ENCODE measurements at places on chromosomes 2 and 18.

GRCh38 chr2:60885683-60886082 is 4.3 kb downstream of the REL start:
- DNase-seq = peak; percentile 46

DNA sequence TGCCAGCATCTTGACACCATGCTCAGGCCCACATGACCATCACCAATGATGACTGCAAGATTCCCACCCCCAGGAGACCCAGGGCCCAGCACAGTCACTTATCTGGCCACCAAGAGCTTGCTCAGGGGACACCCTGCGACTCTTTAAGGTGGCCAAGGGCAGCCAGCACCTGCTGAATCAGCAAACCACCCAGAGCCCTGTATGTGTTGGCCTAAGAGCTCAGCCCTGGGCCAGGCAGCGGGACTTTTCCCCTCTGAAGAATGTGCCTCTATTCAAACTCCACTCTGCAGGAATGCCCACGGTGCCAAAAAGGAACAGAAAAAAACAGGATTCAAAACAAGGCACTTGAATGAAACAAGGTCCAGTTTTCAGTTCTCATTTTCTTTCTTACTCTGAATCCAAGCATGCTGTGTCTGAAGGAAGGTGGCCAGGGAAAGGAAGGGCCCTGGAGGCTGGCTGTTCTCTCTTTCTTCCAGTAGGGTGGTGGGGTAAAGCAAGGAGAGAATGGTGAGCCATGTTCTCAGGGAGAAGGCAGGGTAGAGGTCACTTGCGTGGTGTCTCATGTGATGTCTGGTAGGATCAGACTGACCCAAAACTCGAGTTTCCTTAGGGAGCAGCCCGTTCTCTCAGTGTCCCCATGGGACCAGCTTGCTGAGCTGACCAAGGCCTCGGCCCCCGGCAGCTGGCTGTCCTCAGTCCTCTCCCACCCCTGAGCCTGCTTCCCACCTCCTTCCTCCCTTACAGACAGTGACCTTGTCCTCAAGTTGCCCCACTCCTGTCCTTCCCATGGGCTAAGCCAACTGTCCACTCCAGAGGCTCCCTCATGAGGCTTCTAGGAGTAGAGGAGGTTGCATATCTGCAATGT is 150.0 kb downstream of the RNF152 start:
- DNase-seq = no peak

DNA sequence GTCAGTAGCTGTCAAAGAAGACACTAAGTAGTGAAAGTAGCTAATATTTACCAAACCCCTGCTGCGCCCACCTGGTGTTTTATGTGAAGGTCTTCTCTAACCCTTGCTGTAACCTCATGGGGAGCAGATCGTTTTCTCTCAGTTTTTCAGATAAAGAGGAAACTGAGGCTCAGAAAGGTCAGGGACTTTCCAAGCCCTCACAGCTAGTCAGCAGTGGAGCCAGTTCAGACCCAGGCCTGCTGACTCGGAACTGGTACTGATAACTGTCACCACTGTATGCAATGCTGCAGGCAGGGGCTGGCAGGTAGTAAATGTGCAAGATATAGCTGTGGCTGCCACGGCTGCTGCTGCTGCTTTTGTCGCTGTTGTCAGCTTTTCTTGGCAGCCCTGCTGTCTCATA is 69.1 kb downstream of the LRRFIP1 start:
- DNase-seq = no peak

DNA sequence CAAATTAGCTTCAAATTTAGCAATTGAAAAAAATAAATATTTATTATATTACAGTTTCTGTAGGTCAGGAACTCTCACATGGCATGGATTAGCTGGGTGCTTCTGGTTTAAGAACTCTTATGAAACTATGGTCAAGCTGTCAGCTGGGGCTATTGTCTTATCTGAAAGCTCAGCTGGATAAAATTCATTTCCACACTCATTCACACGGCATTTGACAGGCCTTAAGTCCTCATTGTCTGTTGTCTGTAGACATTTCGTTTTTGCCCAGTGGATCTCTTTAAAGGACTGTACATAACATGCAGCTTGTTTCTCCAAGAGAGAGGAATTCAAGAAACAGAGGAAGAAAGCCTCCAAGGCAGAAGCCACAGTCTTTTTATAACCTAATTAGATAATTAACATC is 1556.8 kb upstream of the SLC39A10 start:
- DNase-seq = no peak

DNA sequence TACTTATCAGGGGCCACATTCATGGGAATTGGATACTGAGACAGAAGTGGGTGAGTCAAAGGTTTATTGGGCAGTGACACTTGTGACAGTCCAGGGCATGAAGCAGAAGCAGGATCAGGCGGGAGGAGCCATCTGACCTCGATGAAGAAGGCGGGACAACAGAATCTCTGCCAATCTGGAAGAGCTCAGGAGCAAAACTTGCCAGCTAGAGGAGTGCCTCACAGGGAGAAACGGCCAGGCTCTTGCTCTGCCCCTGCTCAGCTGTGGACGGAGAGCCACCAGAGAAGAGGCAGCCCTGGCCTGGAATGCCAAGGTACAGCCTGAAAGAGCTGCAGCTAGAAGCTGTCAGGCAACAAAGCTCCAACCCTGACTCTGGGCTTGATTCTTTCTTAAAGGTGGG is 16.9 kb downstream of the DAW1 start:
- DNase-seq = peak; percentile 58

GRCh38 chr2:240511351-240512108 is 46.3 kb downstream of the ANKMY1 start:
- DNase-seq = no peak

- no peak for DNase-seq
Measured at GRCh38 chr2:99356853-99357252, 19.7 kb downstream of the EIF5B start.

DNA sequence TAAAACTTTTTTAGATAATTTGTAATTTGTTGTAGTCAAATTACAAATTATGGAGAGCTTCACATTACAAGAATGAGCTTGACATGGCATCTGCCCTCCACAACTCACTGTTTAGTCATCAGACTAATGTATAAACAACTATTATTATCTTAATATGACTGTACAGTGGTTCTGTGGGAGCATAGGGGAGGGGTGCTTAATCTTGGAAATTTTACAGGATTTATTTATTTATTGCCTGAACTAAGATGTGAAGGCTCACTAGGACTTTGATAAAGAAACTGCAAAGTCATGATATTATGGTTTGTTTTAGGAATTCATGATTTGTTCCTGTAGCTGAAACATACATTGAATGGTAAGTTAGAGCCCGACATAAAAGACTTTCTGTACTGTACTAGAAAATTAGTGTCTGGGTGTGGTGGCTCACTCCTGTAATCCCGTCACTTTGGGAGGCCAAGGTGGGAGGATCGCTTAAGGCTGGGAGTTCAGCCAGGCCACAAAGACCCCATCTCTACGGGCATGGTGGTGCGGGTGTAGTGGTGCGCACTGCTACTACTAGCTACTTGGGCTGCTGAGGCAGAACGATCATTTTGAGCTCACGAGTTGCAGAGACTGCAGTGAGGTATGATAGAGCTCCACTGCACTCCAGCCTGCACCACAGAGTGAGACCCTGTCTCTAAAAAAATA is 2.1 kb downstream of the MARCHF7 start:
- no peak for DNase-seq

- DNase-seq = no peak
Measured at GRCh38 chr2:212722046-212722445, 183.4 kb upstream of the ERBB4 start.

- DNase-seq = no peak
Measured at GRCh38 chr2:1821530-1821929, 77.2 kb upstream of the PXDN start.

DNA sequence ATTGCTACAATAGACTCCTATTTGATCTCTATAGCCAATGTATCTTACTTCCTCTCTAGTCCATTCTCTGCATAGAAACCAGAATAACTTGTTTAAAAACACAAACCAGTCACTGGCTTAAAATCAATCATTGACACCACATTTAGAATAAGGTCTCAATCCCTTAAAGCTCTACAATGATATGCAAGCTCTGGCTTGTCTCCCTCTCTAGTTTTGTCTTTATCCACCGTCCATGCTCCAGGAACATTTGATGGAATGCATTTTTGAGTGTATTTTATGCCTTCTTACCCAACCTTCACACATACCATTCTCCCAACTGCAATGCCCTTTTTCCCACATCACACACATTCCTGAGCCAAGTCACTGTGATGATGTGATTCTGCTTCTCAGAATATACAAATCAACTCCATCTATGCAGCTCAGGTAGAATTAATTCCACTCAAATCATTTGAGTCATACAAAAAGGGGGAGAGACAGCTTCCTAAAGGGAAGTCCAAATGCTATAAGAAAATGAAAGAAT is 1107.2 kb downstream of the DPP10 start:
- DNase-seq = no peak

GRCh38 chr2:215431778-215432758 is 3.8 kb downstream of the FN1 start:
- DNase-seq = no peak

GRCh38 chr2:219571311-219572236 is at the start of gene OBSL1:
Gene OBSL1 (minus strand): TSS chr2:219571539. CDS start chr2:219571232, 307 bp downstream.
- DNase-seq = peak; percentile 52

DNA sequence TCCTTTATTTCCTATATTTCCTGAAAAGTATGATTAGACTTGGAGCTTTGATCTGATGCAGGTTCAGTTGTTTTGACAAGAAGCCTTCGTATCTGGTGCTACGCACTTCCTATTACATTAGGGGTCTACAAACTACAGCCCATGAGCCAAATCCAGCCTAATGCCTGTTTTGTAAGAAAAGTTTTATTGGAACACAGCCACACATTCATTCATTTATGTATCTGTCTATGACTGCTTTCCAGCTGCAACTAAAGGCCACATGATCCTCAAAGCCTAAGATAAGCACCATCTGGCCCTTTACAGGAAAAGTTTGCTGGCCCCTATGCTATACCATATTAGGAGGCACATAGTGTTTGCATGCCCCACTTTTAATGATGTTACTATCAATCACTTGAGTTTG is 26.0 kb downstream of the EIF2AK3 start:
- no peak for DNase-seq

DNA sequence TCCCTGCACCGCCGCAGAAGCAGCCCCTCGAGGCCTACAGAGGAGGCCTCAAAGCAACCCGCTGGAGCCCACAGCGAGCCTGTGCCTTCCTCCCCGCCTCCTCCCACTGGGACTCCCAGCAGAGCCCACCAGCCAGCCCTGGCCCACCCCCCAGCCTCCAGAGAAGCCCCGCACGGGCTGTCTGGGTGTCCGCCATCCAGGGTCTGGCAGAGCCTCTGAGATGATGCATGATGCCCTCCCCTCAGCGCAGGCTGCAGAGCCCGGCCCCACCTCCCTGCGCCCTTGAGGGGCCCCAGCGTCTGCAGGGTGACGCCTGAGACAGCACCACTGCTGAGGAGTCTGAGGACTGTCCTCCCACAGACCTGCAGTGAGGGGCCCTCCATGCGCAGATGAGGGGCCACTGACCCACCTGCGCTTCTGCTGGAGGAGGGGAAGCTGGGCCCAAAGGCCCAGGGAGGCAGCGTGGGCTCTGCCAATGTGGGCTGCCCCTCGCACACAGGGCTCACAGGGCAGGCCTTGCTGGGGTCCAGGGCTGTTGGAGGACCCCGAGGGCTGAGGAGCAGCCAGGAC is 31.2 kb downstream of the GPC1 start:
- no peak for DNase-seq

GRCh38 chr18:67428158-67428557 is 88.4 kb downstream of the DSEL start:
- no peak for DNase-seq
